ENCODE measurements at places on chromosomes 3 and 15.
A peak's percentile ranks its signal among the peaks of the same experiment; 100 is the strongest.

DNA sequence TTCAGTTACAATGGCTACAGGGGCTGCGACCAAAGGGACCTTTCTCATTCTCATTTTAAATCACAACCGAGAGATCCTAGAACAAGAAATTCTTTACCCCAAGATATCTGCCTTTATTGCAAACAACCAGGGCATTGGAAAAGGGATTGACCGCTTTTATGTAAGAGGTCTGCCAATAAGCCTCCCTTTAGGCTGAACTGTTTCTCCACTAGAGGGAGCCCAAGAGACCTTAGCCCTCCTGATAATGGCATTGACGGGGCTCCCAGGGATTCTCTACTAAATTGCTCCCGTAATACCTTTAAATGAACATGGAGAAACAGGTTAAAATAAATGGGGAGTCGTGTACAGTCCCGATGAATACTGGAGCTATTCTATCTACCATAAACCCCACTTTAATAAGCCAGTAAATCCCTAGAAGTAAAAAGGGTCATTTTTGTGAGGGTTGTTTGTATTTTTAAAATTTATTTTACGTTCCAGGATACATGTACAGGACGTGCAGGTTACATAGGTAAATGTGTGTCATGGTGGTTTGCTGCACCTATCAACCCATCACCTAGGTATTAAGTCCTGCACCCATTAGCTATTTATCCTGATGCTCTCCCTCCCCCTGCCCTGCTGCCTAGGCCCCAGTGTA is 7.5 kb upstream of the IGSF10 start:
- DNase-seq: peak; percentile 52

DNA sequence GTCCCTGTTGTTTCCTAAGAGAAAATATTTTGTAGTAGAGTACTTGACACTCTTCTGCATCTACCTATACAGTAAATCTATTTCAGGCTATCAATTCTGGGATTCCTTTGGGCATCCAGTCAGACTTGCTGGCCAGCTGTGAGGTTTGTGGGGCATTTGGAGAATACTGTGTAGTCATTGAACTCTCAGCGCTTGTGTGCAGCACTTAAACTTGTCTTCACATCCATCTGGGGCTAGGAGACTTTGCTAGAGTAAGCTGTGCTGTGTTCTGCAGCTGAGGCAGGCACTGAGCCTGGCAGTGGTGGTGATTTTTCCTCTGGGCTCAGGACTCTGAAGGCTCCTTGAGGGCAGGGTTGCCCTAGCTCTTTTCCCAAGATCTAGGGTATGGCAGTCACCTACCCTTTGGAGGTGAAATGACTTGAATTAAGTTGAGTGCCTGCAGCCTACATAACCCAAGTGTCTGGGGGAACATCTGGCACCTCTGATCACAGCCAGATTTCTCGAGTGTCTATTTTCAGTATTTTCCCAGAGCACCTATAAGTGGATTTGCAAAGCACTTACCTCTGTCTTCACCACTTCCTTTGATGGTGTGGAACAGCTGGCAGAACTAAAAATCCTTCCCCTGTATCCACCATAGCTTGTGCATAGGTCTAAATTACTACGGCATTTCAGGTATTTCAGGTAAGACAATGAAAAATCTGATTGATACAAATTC is 19.3 kb downstream of the CLSTN2 start:
- DNase-seq: no peak

DNA sequence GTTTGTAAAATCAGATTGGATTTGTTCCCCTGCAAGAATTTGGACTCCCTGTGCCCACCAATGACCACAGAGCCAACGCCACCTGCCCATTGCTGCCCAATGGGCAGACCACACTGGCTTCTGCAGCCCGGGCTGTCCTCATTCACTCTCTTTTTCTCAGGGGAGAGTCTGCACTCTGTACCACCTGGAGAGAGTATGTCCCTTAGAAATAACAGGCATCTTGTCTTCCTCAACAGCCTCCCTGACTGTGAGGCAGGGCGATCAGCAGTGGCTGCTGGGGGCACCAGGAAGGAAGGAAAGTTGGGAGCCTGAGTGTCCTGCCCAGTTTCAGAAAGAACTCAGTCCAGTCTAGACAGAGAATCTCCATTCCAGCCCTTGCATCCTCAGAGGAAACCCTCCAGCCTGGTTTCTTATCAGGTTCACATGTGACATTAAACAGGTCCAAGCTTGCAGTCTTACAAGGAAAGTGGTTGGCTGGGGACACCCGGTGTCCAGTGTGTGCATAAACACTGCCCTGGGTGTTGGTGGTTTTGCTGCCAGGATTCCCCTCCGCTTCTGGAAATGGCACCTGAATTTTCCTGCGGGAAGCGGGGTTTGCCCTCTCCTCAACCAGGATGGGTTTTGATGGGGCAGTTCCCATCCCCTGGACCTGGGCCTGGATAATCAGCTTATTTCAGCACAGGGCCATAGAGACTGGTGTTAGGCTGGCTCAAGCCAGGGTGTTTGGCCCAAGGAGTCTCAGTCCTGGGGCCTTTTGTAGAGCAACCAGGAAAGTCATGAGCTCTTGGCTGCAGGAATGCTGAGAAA is 37.2 kb downstream of the SSUH2 start:
- no peak for DNase-seq

DNA sequence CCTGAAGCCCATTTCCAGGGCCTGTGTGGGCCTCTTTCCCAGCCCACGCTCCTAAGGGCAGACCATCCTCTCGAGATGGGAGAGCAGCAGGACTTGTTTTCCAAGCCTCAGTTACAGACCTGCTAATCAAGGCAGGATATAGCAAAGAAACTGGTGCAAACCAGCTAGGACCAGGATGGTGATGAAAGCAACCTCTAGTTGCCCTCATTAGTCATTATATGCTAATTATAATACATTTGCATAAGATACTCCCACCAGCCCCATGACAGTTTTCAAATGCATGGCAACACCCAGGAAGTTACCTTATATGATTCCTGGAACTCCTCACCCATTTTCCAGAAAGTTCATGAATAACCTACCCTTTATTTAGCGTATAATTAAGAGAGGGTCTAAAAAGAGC is 34.4 kb upstream of the TRH start:
- DNase-seq: no peak

DNA sequence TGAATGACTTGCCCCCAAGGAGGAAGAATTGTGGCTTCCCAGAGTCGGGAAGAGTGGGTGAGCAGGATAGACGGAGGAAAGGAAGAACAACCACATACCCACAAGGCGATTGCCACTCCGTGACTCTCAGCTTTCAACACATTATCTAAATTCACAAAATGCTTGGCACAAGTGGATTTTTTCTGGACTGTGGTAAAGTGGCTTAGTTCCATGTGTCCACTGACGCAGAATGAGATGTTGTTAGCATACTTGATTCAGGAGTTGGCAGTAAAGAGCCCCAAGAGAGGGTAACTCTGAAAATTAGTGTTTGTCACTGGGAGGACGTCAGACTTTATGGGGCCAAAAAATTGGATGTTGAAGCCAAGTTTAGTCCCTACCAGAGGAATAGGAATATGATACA is 198.8 kb upstream of the CTNNB1 start:
- no peak for DNase-seq

DNA sequence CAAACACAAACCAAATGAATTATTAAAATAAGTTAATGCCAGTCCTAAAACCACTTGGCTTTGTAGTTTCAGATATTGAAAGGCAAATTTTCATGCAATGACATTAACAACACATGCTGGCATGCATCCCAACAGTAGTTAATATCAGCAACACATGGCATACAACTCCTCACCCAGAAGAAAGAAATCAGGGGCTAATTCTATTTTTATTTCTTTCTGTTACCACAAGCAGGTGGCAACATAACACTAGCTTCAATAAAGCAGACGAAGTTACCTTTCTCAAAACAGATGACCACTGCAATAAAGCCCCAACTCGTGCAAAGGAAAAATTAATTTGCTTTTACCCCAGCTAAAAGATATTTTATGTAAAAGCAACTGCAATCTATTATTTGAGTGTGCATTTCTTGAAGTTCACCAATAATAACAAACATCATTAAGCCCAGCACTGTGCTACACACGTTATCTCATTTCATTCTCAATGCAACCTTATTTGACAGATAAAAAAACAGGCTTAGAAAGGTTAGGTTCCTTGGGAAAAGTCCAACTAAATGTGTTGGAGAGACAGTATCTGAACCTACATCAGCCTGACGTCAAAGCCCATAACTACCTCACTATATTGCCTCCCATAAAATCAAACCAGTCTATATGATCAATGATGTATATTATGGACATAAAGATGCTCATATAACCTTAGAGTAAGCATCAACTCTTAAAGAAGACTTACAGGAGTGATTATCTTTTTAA is 2.8 kb downstream of the TOP2B start:
- no peak for DNase-seq

DNA sequence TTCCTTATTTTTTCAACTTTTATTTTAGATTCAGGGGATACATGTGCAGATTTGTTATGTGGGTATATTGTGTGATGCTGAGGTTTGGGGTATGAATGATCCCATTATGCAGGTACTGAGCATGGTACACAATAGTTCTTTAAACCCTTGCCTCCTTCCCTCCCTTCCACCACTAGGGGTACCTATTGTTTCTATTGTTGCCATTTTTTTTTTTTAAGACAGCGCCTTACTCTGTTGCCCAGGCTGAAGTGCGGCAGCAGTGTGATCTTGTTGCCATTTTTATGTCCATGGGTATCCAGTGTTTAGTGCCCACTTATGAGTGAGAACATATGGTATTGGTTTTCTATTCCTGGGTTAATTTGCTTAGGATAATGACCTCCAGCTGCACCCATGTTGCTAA is 117.3 kb upstream of the FAM3D start:
- DNase-seq: no peak

DNA sequence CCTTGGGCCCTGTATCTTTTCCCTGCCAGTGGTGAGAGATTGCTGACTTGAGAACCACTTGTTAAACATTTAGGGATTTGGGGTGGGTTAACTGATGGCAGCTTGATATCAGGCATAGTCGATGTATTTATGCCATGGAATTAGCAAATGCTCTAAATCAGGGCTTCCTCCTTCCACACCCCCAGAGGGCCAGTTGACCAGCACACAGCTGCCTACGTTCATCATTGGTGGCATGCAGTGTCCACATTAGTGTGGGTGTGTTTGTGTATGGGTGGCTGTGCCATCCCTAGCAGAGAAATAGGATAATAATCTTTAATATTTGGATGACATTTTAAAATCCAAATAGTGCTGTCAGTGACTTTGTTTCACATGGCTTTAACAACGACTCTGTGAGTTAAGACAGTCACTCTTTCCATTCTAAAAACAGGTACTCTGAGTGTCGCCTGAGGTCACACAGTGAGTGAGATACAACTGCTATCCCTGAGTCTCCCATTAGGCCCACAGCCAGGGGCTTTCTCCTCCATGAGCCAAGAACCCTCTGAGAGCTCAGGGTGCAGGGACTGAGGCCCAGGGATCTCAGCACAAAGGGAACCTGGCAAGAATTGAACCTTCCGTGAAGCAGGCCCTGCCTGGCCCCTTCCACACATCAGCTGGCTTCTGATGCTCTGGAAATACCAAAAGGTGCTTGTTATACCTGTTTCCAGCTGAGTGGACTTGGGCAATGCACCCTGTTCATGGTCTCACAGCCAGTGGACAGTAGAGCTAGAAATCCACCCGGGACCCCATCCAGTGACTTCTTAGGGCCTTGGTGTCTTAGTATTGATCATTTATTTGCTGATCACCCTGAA is 4.3 kb upstream of the LTF start:
- no peak for DNase-seq

DNA sequence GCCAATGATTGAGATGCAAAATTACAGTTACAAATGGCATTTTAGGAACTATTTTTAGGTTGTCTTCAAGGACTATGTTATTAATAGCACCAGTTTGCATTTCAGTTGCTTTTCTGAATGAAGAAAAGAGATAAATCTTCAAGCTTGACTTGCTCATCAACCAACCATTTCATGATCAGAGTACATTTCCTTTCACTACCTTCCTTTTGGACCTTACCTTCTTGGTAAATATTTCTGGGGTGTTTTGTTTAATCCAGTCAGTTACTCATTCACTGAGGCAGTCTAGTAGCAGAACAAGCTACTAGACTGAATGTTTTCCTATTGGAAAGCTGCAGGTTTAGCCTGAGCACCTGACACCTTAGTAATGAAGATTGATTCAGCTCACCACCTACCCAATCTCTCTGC is 8.2 kb downstream of the SLC27A2 start:
- no peak for DNase-seq

- no peak for DNase-seq
Observed at GRCh38 chr3:194042927-194043326, 93.0 kb upstream of the HES1 start.

- no peak for DNase-seq
Observed at GRCh38 chr3:42703695-42704025, 1.1 kb upstream of the HHATL start.

- DNase-seq: peak; percentile 29
Observed at GRCh38 chr3:142931222-142931621, 32.3 kb downstream of the PAQR9 start.

GRCh38 chr15:101827257-101827656 is 15.3 kb downstream of the OR4F15 start:
- no peak for DNase-seq

- no peak for DNase-seq
Observed at GRCh38 chr15:62900071-62900802, 142.3 kb upstream of the TPM1 start.

GRCh38 chr3:159711560-159712333 is 276.9 kb upstream of the IL12A start:
- no peak for DNase-seq

- no peak for DNase-seq
Observed at GRCh38 chr15:78921940-78922339, 22.9 kb downstream of the CTSH start.

GRCh38 chr3:189331002-189331418 is 159.2 kb downstream of the TPRG1 start:
- no peak for DNase-seq

GRCh38 chr15:45338417-45338816 is 39.9 kb downstream of the GATM start:
- DNase-seq: no peak

GRCh38 chr3:188060840-188061544 is 93.0 kb upstream of the LPP start:
- DNase-seq: peak; percentile 17

DNA sequence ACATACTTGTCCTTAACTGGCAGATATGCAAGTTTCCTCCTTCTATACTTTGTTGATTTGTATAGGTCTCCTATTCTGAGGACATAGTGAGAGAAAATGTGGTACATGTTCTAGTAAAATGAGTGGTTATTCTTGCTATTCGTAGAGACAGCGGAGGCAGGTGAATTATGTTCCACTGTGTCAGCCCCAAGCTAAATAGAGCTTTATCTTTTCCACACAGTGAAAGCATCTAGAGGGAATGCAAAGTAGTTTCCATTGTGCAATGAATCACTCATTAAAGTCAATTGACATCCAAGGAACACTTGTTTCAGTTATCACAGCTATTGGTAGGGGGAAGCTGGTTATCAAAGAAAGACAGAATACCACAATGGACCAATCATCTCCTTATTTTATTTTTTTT is 262.4 kb downstream of the NLGN1 start:
- DNase-seq: no peak

DNA sequence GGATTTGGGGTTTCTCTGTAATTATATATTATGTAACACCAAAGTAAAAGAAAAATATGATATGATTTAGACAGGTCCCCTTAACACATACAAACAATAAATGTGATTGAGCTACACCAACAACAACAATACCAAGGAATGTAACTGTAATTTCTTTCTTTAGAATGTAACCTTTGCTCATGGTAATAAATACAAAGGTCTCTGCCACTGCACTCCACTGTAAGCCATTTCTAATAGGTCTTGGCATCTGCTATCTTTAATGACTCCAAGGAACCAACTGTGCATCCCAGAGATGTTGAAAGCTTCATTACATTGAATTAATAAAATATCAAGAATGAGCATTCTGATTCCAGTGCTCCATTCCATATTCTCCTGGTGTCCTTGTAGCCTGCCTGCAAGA is 88.8 kb downstream of the PDZRN3 start:
- no peak for DNase-seq
